Right renal pelvis (tissue), 4 donors: ENCODE measurements at places on chromosomes 2 and 18. TPM values are rescaled to one million over a fixed set of nuclear protein-coding genes. Genes with fewer than 3 reads are reported as not detected.

KIDINS220 gene
- polyA plus RNA-seq: 93.1 TPM

SERPINB10 gene
- polyA plus RNA-seq: 0.34 TPM

HOXD8 gene
- 212 TPM for polyA plus RNA-seq

WDR75 gene
- polyA plus RNA-seq: 51.9 TPM

COL6A3 gene
- polyA plus RNA-seq: 233 TPM

PTPRN gene
- 0.31 TPM for polyA plus RNA-seq

AOX1 gene
- 2.5 TPM for polyA plus RNA-seq

SIGLEC15 gene
- polyA plus RNA-seq: 0.79 TPM

CENPA gene
- 14.9 TPM for polyA plus RNA-seq

ONECUT2 gene
- polyA plus RNA-seq: 0.22 TPM

NT5C1B gene
- polyA plus RNA-seq: 0.93 TPM

KCNG3 gene
- 0.66 TPM for polyA plus RNA-seq

OXER1 gene
- polyA plus RNA-seq: 9.8 TPM

INHBB gene
- polyA plus RNA-seq: 0.17 TPM

ZBTB7C gene
- polyA plus RNA-seq: 14.8 TPM

TBR1 gene
- not detected for polyA plus RNA-seq

ZNF2 gene
- polyA plus RNA-seq: 8.4 TPM

XIRP2 gene
- 0.09 TPM for polyA plus RNA-seq

TSHZ1 gene
- polyA plus RNA-seq: 32.6 TPM

SPC25 gene
- polyA plus RNA-seq: 17.4 TPM

ARHGAP28 gene
- polyA plus RNA-seq: 79.7 TPM

SDC1 gene
- 27.5 TPM for polyA plus RNA-seq

NYAP2 gene
- 0.05 TPM for polyA plus RNA-seq

LIMS3 gene
- polyA plus RNA-seq: 3.2 TPM

TFCP2L1 gene
- 63.4 TPM for polyA plus RNA-seq

ANO7 gene
- polyA plus RNA-seq: 1.7 TPM

GPR35 gene
- polyA plus RNA-seq: 1.9 TPM

SCG2 gene
- polyA plus RNA-seq: 1.8 TPM

FSIP2 gene
- 1.9 TPM for polyA plus RNA-seq

LIMS4 gene
- polyA plus RNA-seq: 1.1 TPM

OSR1 gene
- polyA plus RNA-seq: 6.3 TPM

C2orf78 gene
- polyA plus RNA-seq: not detected

IL1RN gene
- polyA plus RNA-seq: 8.2 TPM

MEP1B gene
- 0.14 TPM for polyA plus RNA-seq

TMEM178A gene
- polyA plus RNA-seq: 86.8 TPM

RAB6D gene
- 2.2 TPM for polyA plus RNA-seq

MATN3 gene
- polyA plus RNA-seq: 4.0 TPM

FNDC4 gene
- polyA plus RNA-seq: 8.7 TPM
